ENCODE measurements at places on chromosomes 3 and 15.

DNA sequence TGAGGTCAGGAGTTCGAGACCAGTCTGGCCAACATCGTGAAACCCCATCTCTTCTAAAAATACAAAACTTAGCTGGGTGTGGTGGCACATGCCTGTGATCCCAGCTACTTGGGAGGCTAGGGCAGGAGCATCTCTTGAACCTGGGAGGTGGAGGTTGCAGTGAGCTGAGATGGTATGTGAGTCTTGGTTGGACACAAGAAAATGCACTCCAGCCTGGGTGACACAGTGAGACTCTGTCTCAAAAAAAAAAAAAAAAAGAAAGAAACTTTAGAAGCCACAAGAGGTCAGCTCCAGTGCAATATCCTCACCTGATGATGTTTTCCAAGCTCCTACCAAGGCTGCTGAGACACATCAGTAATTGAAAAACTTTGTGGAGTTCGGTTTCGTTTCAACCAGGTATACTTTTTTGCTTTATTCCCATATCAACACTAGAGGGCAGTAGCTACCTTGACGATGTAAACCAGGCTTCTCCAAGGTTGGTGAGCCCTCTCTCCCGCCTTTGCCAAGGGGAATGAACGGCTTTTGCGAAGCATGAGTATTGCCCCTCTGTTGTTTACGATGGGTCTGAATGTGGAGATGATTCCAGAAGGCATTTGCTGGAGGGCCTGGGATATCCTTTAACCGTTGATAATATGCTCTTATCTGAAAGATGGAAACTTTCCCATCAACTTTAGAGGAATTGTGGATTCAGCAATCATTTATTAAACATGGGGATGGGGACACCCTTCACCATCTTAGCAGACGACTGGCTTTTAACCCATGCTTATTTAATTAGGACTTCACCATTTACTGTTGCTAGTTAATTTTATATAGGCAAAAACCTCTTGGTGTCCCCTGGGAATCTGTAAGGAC is 202.8 kb downstream of the SV2B start:
- DNase-seq = peak; percentile 77

- DNase-seq = no peak
These were observed 34.4 kb upstream of the PRICKLE2 start for GRCh38 chr3:64259636-64260035.

DNA sequence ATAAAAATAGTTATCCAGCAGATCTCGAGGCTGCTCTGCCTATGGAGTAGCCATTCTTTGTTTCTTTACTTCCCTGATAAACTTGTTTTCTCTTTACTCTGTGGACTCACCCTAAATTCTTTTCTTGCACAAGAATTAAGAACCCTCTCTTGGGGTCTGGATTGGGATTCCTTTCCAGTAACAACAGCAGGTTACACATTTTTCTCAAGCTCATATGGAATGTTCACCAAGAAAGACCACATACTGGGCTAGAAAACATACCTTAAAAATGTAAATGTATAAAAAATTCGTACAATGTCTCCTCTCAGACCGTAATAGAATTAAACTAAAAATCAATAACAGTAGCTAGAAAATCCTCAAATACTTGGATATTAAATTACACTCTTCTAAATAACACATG is 299.2 kb downstream of the CNTN3 start:
- no peak for DNase-seq

DNA sequence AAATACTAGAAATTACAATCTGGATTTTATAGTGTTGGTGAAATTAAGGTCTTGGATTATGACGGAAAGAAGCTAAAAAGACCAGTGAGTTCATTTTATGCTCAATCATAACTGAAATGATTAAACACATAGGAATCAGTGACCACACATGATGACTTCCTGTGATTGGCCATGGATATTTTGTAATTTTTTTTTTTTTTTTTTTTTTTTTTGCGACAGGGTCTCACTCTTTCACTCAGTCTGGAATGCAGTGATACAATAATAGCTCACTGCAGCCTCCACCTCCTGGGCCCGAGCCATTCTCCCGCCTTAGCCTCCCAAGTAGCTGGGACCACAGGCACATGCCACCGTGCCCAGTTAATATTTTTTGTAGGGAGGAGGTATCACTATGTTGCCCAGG is 47.4 kb downstream of the PAQR5 start:
- DNase-seq = peak; percentile 2

DNA sequence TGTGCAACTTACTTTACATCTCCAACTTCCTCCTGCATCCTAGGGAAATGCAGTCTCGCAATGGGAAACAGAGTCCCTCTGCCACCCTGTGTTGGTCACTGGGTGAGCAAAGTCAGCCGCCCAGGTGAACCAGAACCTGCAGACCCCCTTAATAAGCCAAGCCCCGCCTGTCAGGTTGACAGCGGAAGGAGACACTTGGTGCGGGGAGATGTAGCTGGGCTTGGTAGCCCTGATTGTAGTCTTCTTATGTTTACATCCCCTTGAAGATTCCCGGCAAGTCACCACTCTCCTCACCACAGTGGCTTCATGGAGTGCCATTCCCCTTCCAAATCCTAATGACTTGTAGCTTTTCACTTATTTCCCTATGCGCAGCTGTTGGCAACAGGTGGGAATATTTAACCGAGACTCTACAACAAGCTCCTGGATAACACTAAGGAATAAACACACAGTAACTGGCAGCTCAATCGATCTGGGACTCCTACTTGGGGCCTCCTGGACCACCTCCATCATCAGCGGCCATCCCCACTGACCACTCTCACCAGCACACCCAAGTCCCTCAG is 17.7 kb upstream of the CLSTN2 start:
- no peak for DNase-seq

- DNase-seq = peak; percentile 59
These were observed 219.9 kb upstream of the IGF1R start for GRCh38 chr15:98428253-98428989.

DNA sequence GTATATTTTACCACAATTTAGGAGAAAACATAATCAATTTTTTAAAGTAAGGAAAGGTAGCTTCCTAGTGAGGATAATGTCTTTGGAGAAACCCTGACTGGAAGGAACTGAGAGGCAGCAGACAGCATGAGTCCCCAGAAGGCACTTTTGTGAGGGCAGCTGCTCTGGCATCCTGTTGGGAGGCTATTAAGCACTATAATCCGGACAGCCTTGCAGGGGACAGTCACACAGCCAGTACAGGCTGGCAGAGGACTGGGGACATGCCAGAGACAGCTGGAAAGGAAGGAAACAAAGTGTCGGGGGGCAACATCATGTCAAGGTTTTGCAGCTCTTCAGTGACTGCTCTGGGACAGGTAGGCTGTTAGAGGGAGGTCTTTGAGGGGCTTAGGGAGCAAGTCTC is 15.7 kb downstream of the ACAN start:
- no peak for DNase-seq

DNA sequence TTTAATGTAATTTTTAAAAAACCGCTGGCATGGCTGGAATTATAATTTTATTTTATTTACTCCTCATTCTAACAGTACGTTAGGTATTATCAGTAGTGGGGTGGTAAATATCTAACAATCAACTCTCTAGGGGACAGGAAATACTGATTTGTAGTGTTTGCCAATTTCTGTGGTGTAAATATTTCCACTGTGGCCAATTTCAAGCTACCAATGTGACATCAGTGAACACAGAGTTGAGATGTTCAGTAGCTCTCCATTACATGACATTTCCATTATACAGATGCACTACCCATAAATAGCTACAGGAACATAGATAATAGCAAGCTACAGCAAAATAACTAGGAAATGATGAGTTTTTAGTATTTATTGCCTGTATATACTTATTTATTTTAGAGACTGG is 10.0 kb upstream of the ARL8B start:
- DNase-seq = no peak

DNA sequence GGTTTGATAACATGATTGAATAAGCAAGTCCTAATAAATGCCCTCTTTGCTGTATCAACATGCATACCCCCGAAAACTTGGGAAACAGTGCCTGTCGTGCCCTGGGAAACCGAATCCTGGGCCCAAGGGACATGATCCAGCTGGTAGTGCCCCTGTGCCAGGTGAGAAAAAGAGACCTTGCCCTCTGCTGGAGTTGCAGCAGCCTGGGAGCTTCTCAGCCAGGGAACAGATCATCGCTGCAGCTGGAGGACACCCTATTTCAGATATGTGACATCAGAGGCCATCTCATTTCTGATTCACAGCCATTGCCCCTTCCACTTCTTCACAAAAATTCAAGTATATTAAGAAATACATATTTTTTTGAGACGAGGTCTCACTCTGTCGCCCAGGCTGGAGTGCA is 32.3 kb downstream of the STOML1 start:
- DNase-seq = no peak

DNA sequence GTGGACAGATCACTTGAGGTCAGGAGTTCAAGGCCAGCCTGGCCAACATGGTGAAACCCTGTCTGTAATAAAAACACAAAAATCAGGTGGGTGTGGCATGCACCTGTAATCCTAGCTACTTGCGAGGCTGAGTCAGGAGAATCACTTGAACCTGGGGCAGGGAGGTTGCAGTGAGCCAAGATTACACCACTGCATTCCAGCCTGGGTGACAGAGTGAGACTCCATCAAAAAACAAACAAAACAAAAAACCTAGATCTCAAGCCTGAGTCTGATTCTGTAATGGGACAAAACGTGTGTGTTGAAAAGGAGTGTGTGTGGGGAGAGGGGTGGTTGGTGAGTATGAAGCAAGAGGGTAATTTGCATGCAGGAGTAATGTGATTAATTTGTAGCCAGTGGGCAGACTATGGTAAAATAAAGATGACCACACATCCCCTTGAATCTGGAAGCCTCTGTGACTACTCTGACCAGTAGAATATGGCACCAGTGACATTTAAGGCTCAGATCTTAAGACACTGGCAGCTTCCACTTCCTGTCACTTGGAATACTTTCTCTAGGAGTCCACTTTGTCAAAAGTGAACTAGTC is 18.4 kb upstream of the OPA1 start:
- DNase-seq = no peak

GRCh38 chr3:48446043-48446424 is 503 bp upstream of the ATRIP start:
- no peak for DNase-seq
